ENCODE measurements at places on chromosomes 13 and 19. TPM values are rescaled to one million over a fixed set of nuclear protein-coding genes. Genes with fewer than 3 reads are reported as not detected.
A peak's percentile ranks its signal among the peaks of the same experiment; 100 is the strongest.

GRCh38 chr19:29622166-29623070, 16.3 kb downstream of the POP4 start:
- no peak for DNase-seq

The GAMT gene
- total RNA-seq: 3.7 TPM

The MUC16 gene
- not detected for total RNA-seq

- DNase-seq: no peak
These were observed 693.7 kb downstream of the UQCRFS1 start for GRCh38 chr19:28519218-28519779.

GRCh38 chr19:47781590-47782262, 3.2 kb downstream of the SELENOW start:
- DNase-seq: peak; percentile 41

The KLHL1 gene
- 0.11 TPM for total RNA-seq

- no peak for DNase-seq
These were observed 300.1 kb downstream of the TEX29 start for GRCh38 chr13:111620586-111620985.

- no peak for DNase-seq
These were observed 149.1 kb downstream of the NUFIP1 start for GRCh38 chr13:44840131-44840530.

The NCCRP1 gene
- total RNA-seq: not detected

DNA sequence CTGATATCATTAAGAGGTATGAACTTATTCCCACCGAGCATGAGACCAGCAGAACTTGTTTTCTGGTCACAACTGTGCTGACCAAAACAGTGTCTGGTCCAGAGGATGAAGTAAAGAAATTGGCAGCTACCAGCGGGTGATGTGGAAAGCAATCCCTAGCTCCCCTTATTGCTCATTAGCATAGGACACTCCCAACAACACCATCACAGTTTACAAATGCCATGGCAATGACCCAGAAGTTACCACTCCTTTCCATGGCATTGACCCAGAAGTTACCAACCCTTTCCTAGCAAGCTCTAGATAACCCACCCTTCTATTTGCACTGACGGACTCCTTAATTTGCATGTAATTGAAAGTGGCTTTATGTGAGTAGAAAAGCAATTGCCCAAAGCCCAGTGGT, 1856.1 kb downstream of the OLFM4 start:
- DNase-seq: no peak

- DNase-seq: no peak
These were observed 23.7 kb upstream of the MAB21L1 start for GRCh38 chr13:35500144-35500543.

GRCh38 chr19:31717269-31717923, 368.2 kb upstream of the TSHZ3 start:
- DNase-seq: no peak

The SLC35E1 gene
- 47.7 TPM for total RNA-seq

The RNF17 gene
- total RNA-seq: not detected

DNA sequence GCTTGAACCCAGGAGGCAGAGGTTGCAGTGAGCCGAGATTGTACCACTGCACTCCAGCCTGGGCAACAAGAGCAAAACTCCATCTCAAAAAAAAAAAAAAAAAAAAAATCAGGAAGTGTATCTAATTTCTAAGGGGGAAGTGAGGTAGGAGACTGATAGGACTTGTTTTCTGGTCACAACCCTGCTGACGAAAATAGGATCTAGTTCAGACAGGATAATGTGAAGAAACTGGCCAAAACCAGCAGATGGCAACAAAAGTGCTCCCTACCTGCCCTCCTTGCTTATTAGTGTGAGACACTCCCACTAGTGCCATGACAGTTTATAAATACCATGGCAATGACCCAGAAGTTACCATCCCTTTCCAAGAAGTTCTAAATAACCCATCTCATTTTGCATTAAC, 36.0 kb upstream of the KPNA3 start:
- DNase-seq: no peak

The ZNF442 gene
- total RNA-seq: 3.2 TPM

The TNNT1 gene
- total RNA-seq: 2.1 TPM

The ZNF181 gene
- total RNA-seq: 7.2 TPM

GRCh38 chr13:46551410-46552302, 1.3 kb upstream of the LRCH1 start:
- peak; percentile 89 for DNase-seq

The CTXN1 gene
- 4.4 TPM for total RNA-seq

DNA sequence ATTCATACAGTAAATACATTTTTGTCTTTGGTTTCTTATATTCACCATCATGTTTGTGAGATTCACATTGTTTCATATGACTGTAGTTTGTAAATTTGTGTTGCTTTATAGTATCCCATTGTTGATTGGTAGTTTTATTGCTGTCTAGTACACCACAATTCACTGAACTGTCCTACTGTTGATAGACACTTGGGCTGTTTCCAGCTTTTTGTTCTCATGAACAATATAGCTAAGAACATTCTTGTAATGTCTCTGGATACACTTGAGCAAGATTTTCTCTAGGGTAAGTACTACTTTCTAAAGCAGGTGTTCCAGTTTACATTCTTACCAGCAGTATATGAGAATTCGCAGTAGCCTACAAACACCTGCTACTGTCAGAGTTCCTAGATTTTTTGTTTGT, 37.8 kb downstream of the SKA3 start:
- no peak for DNase-seq

The TNFRSF19 gene
- total RNA-seq: 0.90 TPM

- DNase-seq: no peak
These were observed 52.7 kb upstream of the MCF2L start for GRCh38 chr13:112916296-112916695.

The ARRDC5 gene
- total RNA-seq: not detected

GRCh38 chr19:11209839-11210655, 12.7 kb upstream of the KANK2 start:
- no peak for DNase-seq

- DNase-seq: no peak
These were observed 174.4 kb downstream of the SLC7A1 start for GRCh38 chr13:29421118-29421517.

DNA sequence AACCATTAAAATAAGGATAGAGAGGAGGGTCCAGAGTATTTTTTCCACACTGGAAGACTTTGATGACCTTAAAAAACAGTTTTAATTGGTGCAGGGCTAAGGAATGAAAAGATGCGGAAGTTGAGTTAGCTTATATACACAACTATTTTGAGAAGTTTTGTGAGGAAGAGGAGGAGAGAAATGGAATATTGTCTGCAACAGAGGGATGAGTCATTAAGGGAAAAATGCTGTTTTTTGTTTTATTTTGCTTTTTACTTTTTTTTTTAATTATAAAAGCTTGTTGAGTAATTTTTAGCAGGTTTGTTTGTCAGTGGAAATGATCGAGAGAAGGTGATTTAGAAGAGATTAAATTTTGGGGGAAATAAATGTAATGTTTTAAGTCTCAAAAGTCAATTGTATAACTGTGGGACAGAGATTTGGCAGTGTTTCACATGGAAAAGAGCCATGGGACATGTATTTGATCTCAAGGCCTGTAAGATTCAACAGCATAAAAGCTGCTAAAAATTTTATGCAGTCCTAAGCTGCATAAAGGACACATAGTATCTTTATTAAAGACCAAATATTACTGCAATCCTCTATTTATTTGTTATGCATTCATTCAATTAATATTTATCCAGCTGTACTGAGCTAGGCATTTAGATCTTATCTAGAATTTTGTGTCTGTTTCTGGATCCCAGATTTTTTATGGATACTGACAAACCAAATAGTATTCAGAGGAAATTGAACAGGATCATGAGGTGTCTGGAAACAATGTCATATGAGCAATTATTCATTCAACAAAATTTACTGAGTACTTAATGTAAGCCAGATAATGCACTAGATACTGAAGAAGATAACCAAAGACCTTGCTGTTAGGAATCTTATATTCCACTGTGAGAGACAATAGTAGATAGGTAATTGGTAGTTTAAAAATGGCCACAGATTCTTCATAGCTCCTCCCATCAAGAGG, 72.7 kb downstream of the DNAJC15 start:
- no peak for DNase-seq

The KISS1R gene
- total RNA-seq: not detected

The SLC25A23 gene
- total RNA-seq: 151 TPM

GRCh38 chr19:12840091-12841079, 2.1 kb downstream of the MAST1 start:
- DNase-seq: peak; percentile 91

DNA sequence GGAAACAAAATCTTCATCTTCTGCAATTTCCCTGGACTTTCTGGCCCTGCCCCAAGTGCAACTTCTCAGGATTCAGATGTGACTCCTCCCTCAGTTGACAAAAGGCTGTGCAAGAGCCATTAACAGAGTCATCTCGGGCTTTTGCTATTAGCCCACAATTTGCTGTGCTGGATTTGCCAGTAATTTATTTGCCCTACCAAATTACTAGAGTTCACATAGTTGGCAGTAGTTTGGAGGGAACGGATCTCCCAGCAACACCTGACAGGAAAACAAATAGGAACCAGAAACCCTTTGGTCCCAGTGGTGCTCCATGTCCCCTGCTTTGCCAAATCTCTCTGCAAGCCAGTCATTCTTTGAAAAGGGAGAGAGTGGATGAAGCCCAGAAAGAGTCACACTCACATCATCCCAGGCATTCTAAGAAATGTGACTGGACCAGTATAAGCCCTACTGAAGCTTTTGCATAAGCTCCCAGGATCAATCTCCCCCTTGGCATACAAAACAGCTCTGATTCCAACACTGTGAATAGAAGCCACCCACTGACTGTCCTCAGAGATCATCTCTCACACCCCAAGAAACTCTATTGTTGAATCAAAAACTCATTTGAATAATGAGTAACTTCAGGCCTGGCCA, 350.1 kb upstream of the NBEA start:
- peak; percentile 25 for DNase-seq

The TEAD2 gene
- 17.0 TPM for total RNA-seq

The FFAR3 gene
- total RNA-seq: 0.27 TPM

GRCh38 chr19:1224847-1225246, 13.0 kb downstream of the CBARP start:
- DNase-seq: no peak

All from colonic mucosa (tissue), 4 donors.